ENCODE measurements at places on chromosomes 13 and 19.

- DNase-seq, result no peak
These were observed 81.4 kb upstream of the MEDAG start for GRCh38 chr13:30824651-30825050.

- no peak for DNase-seq
These were observed 5.9 kb upstream of the MCF2L start for GRCh38 chr13:112962911-112963625.

GRCh38 chr19:16714702-16715287 is 4.9 kb upstream of the NWD1 start:
- DNase-seq, result no peak

GRCh38 chr13:95536632-95537241 is 15.8 kb upstream of the CLDN10 start:
- DNase-seq, result no peak

DNA sequence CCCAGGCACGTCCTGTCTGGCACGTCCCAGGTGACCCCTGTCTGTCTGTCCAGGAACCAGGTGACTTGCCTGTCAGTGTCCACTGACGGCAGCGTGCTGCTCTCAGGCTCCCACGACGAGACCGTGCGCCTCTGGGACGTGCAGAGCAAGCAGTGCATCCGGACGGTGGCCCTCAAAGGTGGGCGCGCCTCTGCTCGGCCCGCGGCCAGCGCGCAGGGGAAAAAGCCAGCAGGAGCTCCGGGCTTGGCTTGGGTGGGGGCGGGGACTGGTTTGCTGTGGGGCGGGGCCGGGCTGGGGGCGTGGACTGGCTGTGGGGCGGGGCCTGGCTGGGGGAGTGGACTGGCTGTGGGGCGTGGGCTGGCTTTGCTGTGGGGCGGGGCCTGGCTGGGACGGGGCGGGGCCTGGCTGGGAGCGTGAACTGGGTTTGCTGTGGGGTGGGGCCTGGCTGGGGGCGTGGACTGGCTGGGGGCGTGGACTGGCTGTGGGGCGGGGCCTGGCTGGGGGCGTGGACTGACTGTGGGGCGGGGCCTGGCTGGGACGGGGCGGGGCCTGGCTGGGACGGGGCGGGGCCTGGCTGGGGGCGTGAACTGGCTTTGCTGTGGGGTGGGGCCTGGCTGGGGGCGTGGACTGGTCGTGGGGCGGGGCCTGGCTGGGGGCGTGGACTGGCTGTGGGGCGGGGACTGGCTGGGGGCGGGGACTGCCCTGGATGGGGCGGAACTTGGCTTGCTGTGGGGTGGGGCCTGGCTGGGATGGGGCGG is 7.2 kb downstream of the WDR18 start:
- peak; percentile 36 for DNase-seq

DNA sequence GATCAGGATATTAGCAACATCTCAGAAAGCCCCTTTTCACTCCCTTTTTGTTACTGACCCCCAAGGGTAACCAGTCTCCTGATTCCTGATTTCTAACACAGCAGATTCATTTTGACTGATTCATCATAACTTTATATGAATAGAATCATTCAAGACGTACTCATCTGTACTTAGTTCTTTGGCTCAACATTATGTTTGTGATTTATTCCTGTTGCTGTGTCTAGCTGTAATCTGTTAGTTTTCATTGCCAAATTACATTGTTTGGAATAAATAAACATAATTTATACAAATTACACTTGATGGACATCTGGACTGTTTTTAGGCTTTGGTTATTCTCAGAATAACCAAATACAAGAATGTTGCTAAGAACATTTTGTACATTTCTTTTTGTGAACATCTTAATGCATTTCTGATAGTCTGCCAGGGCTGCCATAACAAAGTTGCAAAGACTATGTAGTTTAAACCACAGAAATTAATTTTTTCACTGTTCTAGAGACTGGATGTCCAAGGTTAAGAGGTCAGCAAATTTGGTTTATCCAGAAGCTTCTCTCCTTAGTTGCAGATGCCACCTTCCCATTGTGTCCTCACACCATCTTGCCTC is 62.8 kb upstream of the EDNRB start:
- no peak for DNase-seq

- no peak for DNase-seq
These were observed 121.8 kb downstream of the TBC1D4 start for GRCh38 chr13:75360170-75360569.

DNA sequence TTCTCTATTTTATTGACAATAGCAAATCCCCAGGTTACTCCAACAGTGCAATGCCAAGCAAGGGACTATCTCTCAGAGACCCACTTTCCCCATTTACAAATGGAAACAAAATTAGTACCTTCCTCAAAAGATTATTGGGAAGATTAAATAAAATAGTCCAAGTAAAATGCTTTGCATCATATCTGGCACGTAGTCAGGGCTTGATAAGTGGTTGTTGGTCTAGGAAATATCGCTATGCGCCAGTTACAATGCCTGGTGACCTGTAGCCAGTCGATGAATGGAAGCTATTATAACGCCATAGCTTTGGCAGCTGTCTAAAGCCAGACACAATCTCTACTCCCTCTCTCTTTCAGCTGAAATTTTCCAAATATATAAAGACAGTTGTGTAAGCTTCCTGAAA is 220.3 kb downstream of the RAP2A start:
- no peak for DNase-seq

DNA sequence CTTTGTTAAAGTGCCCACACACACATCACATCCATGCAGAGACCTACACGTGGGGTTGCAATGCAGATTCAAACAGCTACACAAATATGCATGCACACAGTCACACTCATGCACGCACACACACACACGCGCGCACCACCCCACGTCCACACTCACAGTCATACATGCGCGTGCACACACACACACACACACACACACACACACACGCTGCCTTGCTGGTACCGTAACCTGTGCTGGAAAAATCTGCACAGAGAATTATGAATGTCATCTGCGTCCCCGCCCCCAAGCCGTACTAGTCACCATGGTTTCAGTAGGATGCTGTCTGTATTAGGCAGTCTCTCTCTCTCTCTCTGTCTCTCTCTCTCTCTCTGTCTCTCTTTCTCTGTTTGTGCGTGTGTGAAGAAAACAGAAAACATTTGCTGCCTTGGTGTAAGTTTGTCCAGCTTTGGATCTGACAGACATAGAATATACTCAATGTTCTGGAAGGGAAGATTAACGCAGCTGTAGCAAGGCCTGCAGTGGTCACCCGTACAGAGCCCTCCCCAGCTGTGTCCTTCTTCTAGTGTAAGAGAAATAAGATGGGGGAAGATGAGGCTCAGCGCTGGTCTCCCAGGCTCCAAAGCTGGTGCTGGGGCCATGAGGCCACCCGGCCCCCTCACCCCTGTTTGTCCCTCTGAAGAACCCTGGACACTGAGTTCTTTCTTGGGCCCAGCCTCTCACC is 26.4 kb upstream of the DPP9 start:
- no peak for DNase-seq

- DNase-seq, result no peak
These were observed 1066.7 kb upstream of the PCDH20 start for GRCh38 chr13:62482351-62482750.

DNA sequence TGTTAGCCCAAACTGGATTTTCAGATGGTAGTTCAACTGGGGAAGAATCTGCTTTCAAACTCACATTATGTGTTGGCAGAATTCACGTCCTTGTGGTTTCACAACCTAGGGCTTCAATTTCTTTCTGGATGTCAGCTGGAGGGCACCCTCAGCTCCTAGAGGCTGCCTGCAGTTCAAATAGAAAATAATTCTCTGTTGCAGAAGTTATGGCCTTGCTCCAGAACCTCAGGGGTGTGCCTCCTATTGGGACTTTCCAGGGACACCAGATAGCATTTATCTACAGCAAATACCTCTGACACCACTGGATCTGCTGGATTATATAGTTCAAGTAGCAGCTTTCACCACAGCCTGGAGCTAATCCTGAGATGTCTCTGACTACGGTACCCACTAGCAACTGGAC is 11.8 kb upstream of the RB1 start:
- DNase-seq, result no peak

GRCh38 chr13:51628059-51628852 is 44.0 kb downstream of the WDFY2 start:
- no peak for DNase-seq

DNA sequence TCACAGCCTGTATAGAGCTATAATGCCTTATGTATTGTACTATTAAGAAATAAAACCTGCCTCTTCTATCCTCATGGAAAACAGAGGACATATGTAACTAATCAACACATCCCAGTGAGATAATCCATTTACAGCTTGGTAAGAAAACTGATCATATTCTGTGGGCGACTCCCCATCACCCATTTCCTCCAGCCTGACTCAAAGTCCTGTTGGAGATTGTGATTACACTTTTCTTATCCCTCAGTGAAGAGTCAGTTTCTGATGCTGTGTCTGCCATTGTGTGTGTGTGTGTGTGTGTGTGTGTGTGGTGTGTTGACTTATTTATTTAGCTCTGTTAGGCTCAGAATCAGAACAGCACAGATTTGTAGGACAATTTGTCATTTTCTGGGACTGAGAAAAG is 212.8 kb downstream of the FGF9 start:
- DNase-seq, result no peak

GRCh38 chr13:74910415-74910814 is 571.6 kb downstream of the TBC1D4 start:
- DNase-seq, result no peak

DNA sequence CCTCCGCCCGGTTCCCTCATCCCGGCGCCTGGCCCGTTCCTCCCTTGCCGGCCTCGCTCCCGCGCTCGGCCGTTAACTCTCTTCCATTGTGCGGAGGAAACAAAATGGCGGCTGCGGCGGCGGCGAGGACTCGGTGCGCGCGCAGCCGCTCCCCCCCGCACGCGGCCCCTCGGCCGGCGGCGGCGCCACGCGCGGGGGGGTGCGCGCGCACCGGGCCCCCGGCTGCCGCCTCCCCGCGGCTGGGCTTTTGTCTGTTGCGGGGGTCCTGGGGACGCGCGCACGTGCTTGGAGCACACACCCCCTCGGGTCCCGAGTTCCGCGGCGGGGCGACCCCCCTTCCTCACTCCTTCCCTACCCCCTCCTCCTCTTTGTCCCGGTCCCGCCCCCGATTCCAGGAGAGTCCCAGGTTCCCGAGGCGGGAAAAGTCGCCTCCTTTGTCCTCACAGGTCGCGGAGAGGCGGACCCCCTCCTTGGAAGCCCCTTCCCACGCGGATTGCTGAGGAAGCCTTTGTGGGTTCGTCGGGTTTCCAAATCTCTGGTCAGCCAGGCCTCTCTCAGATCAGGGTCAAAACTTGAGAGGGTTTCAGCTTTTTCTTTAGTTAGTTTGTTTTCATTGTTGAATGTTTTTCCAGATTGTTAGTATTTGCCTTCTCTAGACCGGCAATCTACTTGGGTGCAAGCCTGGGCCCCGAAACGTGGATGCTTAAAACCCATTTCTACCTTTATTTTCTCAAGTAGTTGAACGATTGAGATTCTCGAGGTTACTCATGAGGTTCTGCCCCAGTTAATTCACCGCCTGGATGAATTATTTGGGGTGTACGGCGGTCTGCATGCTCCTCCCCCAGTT is 687 bp downstream of the ILF3 start:
- DNase-seq, result peak; percentile 40

GRCh38 chr13:76035711-76036110 is 399.6 kb downstream of the LMO7 start:
- DNase-seq, result no peak

DNA sequence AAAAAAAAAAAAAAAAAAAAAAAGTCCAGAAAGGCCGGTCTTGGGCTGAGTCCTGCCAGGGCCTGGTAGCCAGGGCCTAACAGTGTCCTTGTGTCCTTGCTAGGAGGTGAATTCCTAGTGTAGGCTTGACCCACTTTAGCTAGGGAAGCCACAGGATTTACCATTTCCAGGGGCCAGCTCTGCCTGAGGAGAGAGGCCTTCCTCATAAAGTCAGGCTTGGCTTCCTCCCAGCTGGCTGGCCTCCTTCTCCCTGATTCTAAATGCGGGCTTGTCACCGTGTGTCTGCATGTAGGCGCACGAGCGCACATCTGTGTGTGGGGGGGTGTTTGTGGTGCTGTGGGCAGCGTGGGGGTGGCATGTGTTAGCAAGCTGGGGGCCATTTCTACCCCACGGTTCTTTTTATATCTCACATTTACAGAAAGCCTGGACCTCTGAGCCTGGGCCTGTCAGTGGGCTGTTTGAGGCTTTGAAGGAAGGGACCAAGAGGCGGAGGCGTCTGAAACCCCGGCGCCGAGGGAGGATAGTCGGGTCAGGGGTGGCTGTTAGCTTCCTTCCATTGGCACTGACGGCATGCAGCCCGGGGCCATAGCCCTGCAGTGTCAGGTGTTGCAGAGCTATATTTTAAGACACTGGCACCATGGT is 31.7 kb downstream of the IER2 start:
- no peak for DNase-seq

All from activated T-helper 1 cell treated with Interleukin-2 at 50 U/mL for 16 hours (primary cell).